Activated CD4-positive, alpha-beta T cell treated with anti-CD3 and anti-CD28 coated beads for 1 hour (primary cell): ENCODE measurements at places on chromosomes 5 and 9.
A peak's percentile ranks its signal among the peaks of the same experiment; 100 is the strongest.

GRCh38 chr5:173233347-173234128 lies 1.5 kb downstream of the NKX2-5 start:
- DNase-seq: no peak

DNA sequence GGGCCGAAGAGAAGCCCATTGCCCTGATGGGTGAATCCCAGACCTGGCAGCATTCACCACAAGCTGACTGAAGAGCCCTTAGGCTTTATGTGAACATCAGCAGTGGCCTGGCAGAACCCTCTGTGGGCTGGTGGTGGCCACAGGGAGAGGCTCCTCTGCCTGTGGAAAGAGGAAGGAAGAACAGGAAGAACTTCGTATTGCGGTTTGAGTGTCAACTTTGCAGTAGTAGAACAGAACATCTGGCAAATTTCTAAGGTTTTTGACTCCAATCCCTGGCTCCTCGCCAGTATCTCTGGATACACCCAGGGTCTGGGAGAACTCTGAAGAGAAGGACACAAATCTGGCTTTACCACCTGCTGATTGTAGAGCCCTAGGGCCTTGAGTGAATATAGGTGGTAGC lies 356.4 kb upstream of the GRAMD2B start:
- DNase-seq: no peak

GRCh38 chr9:6911901-6912638 lies 154.3 kb downstream of the KDM4C start:
- no peak for DNase-seq

DNA sequence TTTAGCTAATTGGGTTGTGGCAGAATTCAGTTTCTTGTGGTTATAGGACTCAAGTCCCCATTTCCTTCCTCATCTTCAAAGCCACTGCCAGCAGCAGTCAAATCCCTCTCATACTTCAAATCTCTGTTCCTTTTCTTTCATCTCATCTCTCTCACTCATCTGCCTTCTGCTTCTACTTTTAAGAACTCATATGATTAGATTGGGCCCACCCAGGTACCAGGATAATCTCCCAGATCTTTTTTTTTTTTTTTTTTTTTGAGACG lies 8.0 kb upstream of the REEP5 start:
- DNase-seq: no peak

- DNase-seq: peak; percentile 16
Observed at GRCh38 chr9:132575005-132575609, 7.3 kb upstream of the BARHL1 start.

DNA sequence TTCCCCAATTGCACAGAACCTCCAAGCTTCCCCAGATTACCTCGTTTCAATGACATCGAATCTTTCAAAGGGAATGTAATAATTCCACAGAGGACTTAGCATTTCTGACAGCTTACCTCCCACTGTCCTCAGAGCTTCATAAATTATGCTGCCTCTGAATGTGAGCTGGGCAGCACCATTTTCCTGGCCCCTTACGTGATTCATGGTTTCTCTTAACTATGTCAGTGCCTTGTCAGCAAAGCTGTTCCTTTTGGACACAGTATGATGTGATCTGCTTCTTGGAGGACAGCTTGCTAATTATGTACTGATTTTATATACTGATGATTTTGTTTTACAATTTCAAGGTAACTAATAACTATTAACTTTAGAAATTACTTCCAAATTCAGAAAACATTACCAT lies 27.7 kb upstream of the SSBP2 start:
- no peak for DNase-seq

GRCh38 chr9:114233491-114234185 lies 78.3 kb downstream of the COL27A1 start:
- DNase-seq: no peak

GRCh38 chr9:132804576-132805295 lies 73.3 kb downstream of the AK8 start:
- no peak for DNase-seq

DNA sequence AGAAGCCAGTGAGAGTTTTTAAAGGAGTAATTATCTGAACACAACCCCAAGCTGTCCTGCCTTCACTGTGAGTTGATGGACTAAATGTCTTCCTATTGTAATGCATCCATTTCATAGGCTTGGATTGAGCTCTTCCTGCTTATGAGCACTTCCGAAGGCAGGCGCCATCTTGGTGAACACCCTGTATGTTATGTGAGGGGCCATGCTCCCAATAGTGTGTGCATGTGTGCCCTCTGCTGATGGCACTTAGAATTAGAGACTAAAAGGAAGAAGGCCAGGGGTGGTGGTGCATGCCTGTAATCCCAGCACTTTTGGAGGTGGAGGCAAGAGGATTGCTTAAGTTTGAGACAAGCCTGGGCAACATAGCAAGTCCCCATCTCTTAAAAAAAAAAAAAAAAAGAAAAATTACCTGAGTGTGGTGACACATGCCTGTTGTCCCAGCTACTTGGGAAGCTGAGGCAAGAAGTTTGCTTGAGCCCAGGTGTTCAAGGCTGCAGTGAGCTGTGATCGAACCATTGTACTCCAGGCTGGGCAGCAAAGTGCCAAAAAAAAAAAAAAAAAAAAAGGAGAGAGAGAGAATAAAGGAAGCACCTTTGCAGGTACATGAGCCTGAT lies 65.0 kb downstream of the C9orf152 start:
- no peak for DNase-seq

GRCh38 chr9:4741365-4742089 lies 525 bp upstream of the AK3 start:
- no peak for DNase-seq

GRCh38 chr5:41093803-41094202 lies 22.7 kb upstream of the MROH2B start:
- no peak for DNase-seq

DNA sequence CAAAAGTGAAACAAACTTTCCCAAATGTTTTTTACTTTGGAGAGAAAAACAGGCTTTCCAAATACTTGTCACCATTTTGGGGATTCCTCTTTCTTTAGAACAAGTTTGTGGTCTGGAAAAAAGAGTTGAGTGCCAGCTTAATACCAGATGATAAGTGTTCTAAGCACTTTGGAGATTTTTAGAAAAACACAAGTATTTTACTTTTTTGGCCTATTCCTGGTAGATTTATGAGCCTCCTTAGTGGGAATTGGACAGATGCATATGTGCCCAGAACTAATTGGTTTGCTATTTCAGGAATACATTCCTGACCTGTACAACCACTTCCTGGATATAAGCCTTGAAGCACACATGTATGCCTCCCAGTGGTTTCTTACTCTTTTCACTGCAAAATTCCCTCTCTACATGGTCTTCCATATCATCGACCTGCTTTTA lies 40.5 kb downstream of the GPR21 start:
- no peak for DNase-seq

GRCh38 chr9:91727316-91727861 lies 222.6 kb downstream of the ROR2 start:
- DNase-seq: no peak

- DNase-seq: no peak
Observed at GRCh38 chr9:37324261-37324683, 98.2 kb upstream of the GRHPR start.

- peak; percentile 48 for DNase-seq
Observed at GRCh38 chr5:177086654-177087397, at the start of gene FGFR4. Gene FGFR4, plus strand, starts transcription at chr5:177086915. Its CDS starts 2,688 bp downstream, at chr5:177089603.

DNA sequence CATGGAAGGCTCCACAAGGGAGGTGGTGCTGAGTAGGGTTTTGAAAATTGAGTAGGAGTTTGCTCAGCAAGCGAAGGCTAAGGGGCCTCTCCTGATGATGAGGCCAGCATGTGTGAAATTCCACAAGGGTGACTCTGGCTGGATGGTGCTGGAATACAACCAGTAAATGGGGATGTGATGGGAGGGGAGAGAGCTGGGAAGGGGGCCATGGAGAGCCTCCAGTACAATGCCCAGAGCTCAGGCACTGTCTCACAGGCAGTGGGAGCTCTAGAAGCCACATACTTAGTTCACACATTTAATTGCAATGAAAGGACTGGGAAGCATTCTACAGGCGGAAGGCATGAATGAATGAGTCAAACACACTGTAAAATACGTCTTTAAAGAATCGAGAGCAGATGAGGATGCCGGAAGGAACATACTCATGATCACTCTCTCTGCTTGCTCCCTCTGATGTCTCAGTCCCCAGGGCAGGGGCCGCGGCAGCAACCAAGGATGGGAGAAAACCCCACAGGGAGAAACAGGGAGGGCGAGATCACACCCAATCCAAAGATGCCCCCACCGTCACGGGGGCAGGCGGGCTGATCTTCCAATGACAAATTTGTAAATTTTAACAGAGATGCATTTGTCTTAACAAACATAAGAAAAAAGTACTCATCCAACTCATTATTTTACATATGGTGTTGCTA lies 261.0 kb downstream of the NSG2 start:
- no peak for DNase-seq

DNA sequence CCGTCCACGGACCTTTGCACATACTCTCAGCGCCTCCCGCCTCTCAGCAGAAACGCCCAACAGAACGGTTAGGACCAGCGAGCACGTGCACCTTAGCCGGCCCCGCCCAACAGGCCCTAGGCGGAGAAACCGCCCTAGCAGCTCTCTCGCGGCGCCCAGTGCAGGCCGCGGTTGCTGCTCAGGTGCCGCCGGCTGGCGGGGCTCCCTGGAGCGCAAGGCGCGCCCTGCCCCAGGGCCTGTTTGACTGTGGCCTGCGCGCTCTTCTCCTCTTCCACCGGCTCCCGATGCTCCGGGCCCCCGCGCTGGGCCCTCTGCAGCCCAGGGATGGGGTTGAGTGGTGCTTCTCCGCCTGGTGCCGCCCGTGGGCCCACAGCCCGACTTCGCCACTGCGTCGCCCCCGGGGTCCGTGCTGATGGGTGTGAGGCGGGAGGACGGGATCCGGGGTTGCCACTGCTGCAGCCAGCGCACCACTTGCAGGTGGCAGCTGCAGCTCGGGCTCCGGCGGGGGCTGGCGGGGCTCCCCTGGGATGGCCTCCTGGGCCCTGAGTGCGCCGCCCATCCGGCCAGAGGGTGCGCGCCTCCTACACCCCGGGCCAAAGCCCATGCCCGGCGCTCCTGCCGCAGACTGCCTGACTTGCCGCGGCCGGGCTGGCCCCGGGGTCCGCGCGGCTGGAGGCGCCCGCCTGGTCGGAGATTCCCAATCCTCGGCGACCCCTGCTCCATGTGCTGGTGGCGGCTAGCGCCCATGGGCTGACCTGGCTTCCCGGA lies 1889.4 kb upstream of the CDH9 start:
- no peak for DNase-seq

- no peak for DNase-seq
Observed at GRCh38 chr9:1890201-1890600, 124.9 kb upstream of the SMARCA2 start.

- DNase-seq: no peak
Observed at GRCh38 chr5:172420235-172420939, 33.9 kb downstream of the SH3PXD2B start.

DNA sequence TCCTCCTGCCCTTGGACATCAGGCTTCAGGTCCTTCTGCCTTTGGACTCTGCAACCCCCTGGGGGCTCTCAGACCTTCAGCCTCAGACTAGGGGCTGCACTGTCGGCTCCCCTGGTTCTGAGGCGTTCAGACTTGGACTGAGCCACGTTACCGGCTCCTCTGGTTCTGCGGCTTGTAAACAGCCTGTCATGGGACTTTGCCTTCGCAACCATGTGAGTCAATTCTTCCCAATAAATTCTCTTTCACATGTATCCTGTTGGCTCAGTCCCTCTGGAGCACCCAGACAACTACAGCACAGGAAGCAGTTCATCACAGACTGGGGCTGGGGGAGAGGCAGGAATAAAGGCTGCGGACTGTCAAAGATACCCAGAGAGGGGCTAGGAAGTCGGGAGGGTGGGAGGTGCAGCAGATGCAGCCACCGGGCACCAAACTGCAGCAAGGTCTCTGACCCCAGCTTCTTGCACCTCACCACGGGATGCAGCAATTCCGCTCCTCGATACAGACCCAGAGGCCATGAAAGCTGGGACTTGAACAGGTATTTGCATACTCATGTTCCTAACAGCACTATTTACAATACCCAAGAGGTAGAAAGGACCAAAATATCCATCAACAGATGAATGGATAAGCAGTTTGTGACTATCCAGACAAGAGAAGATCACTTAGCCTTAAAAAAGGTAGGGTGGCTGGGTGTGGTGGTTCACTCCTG lies 100.8 kb downstream of the COL23A1 start:
- DNase-seq: no peak

DNA sequence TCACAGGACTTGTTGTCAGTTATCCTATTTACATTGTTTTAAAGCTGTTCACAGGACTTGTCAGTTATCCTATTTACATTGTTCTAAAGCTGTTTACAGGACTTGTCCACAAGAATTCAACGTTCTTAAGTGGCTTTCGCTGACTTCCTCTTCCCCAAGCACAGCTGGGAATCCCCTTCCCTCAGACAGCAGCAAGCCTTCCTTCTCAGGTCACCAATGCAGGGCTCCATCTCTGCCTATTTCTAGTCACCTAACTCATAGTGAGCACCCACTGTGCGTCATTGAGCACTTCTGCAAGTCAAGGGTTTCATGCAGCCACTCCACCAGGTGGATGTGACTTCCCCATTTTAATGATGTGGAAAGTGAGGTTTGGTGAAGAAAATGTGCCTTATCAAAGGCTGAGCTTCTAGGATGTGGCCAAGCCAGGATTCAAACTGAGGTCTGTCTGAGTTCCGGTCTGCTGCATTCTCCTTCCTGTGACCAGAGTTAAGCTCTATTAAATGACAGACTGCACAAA lies 109.8 kb upstream of the ZNF462 start:
- no peak for DNase-seq

DNA sequence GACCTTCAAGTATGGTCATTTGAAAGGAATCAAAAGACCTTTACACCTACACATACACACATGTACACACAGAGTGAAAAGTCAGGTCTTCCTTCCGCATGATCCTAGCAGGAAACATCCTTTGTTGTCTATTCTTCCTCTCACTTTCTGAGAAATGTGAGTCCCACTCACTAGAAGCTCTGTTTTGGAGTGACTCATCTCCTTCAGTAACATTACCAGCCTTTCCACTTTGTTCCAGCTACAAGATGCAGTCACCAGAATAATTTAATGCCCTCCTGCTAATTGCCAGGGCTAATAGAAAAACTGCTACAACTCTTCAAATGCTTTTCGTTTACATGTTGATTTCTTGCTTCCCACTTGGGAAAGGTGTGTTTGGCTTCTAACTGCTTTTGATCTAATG lies 417.3 kb downstream of the RASEF start:
- no peak for DNase-seq

GRCh38 chr5:68012429-68012828 lies 203.1 kb upstream of the PIK3R1 start:
- no peak for DNase-seq

DNA sequence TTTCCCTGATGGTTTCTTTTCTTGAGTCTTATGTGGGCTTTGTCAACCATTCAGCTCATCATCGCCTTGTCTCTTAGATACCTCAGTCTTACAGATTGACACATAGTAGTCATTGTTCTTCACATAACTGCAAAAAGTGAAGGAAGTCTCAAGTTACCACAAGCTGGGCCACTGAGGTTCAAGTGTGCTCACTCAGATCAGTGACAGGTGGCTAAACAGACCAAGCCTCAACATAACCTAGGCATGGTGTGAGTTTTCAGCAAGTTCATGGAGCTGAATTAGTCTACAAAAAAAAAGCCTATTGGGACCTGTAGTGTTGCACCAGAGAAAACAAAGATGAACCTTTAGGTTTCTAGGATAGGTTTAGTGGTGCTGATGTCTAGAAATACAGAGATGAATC lies 58.2 kb downstream of the RFK start:
- DNase-seq: no peak
